Activated CD4-positive, alpha-beta T cell treated with anti-CD3 and anti-CD28 coated beads for 48 hours (primary cell): ENCODE measurements at places on chromosomes 7 and 10.
A peak's percentile ranks its signal among the peaks of the same experiment; 100 is the strongest.

GRCh38 chr7:25619381-25619780 lies 391.1 kb upstream of the NPVF start:
- DNase-seq = no peak

DNA sequence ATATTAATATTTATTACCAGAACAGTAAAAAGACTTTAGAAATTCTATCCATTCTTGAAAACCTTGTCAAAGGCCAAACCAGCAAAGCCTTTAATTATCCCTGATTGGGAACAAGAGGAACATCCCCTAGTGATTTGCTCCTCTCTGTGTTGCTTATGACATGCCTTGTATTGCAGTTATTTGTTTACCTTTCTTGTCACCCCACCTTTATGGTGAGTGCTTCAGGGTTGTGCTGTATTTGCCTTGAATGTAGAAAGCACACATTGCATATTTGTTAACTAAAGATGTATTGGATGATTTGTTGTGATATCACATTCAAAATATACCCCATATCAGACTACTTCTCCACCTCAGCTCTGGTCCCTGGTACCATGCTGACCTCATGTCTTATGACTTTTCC lies 23.5 kb upstream of the TECTB start:
- no peak for DNase-seq

DNA sequence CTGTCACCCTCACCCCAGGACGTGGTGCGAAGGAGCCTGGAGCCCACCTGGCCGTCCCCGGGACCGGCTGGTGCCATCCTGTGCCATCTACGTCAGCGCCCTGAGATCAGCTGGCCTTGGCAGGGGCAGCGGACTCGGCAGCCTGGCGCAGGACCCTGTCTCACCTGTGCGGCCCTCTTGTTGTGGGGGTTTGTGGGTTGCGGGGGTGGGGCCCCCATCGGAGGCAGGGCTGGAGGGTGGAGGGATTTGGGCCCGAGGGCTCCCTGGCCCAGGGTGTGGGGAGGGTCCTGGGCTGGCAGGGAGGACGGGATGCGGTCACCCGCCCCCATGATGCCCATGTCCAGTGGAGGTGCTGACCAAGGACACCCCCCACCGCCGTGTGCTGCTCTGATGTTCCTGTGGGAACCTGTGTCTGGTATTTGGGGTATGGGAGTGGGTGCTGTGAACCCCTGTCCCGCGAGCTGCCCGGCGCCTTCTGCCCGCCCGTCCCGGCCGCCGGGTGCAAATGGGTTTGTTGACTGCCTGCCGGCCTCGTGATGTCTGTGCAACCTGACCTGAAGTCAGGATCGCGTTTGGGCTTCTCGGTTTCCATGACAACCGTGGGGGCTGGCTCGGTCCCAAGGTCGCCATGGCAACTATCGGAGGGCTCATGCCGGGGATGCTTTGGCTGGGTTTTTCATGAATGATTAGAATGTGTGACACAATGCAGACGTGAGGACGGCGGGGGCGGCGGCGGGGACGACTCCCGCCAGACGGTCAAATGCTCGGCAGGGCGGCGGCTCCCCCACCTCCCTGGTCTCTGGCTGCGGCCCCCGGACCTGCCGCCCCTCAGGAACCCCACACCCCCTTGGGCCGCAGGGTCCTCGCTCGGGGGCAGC lies 7.3 kb downstream of the MAFK start:
- DNase-seq = peak; percentile 39

DNA sequence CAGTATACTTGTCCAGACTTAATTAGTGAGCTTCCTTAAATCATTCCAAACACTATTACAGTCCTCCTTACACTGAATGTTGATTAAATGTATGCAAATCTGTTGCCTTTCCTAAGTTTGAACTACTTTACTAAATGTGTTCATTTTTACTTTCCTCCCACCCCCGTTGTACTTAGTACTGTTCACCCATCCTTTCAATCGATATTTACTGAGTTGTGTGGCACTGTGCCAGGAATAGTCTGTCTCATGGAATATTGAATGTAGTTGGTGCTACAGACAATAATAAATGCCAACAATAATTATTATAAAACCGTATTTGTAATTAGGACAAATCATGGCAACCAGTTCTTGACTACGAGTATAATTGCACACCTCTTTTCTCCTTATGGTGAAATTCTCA lies 335.7 kb downstream of the GPR37 start:
- no peak for DNase-seq

- DNase-seq = no peak
Measured at GRCh38 chr10:61888744-61889143, 12.8 kb upstream of the ARID5B start.

- peak; percentile 39 for DNase-seq
Measured at GRCh38 chr10:103888113-103888841, 29.7 kb downstream of the STN1 start.
